ENCODE measurements at places on chromosomes 1 and 21.

- no peak overlapping the region for H3K4me3 ChIP-seq
- peak; percentile 76 for DNase-seq
Observed at GRCh38 chr1:204128964-204129896, 22.6 kb downstream of the ETNK2 start.

- no peaks in the 10 kb centered on the region for H3K27me3 ChIP-seq
- no peak for DNase-seq
- no peak overlapping the region for H3K27ac ChIP-seq
- no peaks in the 10 kb centered on the region for H3K4me1 ChIP-seq
Observed at GRCh38 chr1:6178751-6179563, 1.2 kb downstream of the CHD5 start.

DNA sequence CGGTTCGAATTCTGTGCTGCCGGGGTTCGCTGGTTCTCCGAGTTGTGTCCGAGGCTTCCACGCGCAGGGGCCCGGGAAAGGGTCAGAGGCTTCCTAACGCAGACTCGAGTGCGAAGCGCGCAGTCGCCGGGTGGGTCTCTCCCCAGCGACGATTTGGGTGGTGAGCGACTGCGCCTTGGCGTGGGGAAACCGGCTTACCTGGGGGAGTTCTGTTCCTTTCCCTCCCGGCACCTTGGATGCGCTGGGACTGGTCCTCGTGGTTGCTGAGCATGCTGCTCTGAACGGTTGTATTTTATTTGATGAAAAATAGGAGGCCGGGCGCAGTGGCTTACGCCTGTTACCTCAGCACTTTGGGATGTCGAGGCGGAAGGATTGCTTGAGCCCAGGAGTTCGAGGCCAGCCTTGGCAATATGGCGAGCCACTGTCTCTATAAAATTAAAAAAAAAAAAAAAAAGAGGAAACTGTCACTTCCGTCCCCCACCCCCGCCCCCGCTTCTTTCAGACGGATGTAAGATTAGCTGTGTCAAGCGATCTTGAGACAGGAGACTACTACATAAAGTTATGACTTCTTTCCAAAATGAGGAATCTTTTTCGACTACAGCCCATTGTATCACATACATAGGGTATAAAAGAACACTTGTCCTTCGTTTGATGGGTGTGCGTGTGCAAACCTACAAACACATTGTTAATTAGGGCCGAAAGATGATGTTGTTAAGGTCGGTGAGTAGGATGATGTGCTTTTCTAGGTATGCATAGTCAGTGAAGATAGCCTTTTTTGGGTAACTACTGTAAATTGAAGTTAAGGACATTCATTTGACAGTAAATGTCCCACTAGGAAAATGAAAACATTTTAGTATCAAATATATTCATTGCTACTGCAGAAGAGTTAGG lies at the start of gene CCDC18:
Gene CCDC18 (plus strand): TSS at position 2 of the 891 bp plus-strand sequence. CDS start 2,638 bp downstream, outside the sequence.
- H3K27me3 ChIP-seq, result no peaks in the 10 kb centered on the region
- no peaks in the 10 kb centered on the region for H3K4me1 ChIP-seq
- H3K36me3 ChIP-seq, result no peaks in the 10 kb centered on the region
- peak within 1 kb of the TSS; percentile 65 for H3K4me3 ChIP-seq

DNA sequence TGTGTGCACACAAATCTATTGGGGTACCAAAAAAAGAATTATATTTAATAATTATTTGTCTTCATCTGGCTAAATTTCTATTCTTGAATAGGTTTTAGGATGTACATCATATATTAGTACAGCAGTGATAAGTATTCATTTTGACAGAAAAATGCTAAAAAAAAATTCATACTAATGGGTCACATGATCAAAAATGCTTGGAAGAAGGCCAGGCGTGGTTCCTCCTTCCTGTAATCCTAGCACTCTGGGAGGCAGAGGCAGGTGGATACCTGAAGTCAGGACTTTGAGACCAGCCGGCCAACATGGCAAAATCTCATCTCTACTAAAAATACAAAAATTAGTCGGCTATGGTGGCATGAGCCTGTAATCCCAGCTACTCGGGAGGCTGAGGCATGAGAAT lies 26.9 kb upstream of the PTGFRN start:
- H3K27me3 ChIP-seq, result no peaks in the 10 kb centered on the region
- no peaks in the 10 kb centered on the region for H3K4me1 ChIP-seq
- H3K4me3 ChIP-seq, result no peak overlapping the region

DNA sequence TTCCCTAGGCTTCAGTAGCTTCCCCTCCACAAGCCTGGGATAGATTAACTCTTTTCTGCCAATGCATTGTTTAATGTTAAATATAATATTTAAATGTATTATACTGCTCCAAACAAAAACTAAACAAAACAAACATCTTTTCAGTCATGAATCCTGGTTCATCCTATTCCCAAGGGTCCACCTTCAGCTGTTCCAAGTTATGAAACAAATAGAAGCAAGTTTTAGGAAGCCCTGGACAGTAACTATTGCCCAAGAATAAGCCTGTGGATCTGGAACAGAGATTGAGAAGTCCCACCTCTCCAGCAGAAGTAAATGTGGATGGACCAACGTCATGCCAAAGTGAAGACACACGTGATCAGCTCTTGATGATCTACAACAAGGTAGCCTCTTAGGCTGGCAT lies 408.1 kb downstream of the SETD4 start:
- no peaks in the 10 kb centered on the region for H3K27me3 ChIP-seq
- no peak overlapping the region for H3K27ac ChIP-seq
- H3K4me3 ChIP-seq, result no peak overlapping the region
- H3K36me3 ChIP-seq, result no peaks in the 10 kb centered on the region

DNA sequence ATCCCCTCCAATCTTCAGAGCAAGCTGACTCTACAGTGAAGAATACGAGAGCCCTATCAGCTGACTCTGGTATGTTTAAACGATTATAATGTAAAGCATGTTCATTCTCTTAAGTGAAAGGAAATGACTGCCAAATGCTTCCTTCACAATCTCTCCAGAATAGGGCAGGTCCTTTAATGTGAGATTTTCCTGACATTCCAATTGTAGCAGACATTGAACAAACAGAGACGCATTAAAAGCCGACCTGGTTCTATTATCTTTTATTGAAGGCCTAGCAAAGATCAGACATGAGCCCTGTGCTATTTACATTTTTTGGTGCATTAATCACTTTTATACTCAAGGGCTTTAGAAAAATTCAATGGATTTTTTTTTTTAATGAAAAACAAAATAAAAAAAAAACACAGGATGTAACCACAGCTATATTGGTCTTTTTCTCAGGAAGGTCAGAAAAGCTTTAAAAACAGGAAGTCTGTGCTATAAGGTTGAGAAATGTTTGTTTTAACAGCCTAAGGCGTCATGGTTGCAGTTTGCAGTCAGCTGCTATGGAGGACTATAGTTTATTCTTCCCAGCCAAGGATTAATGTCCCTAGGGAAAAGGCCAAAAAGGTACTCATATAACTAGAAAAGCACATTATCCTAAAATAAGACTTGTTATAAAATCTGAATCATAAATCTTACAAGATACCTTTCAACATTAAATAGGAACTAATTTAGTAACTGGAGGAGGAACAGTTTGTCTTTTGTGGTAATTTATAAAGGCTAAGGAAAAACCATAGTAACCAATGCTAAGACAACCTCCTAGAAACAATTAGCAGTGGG lies 104.8 kb downstream of the RERE start:
- no peak for DNase-seq
- peak overlapping the region; percentile 41 for H3K4me3 ChIP-seq
- H3K27me3 ChIP-seq, result no peaks in the 10 kb centered on the region
- no peaks in the 10 kb centered on the region for H3K4me1 ChIP-seq

DNA sequence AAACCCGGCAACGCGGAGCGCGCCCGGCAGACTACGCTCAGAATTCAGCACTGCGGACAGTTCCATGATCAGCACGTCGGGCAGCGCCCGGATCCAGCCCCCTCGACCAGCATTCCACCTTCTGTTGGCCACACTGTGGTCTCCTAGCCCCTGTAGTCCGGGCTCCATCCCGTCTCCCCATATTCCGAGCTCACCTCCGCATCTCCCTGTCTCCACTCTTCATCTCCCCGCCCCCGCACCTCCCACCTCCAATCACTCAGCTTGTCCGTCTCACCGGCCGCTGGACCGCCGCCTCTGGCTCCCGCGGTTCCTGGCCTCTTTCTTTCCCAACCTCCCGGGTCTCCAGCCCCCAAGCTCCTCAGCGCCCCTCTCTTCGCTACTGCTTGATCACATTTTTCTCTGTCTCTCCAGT lies 500 bp downstream of the EPHA10 start:
- peaks cover 2% of the 10 kb centered on the region for H3K27me3 ChIP-seq
- no peak overlapping the region for H3K27ac ChIP-seq
- no peaks in the 10 kb centered on the region for H3K36me3 ChIP-seq
- H3K4me1 ChIP-seq, result no peaks in the 10 kb centered on the region
- no peak for DNase-seq

DNA sequence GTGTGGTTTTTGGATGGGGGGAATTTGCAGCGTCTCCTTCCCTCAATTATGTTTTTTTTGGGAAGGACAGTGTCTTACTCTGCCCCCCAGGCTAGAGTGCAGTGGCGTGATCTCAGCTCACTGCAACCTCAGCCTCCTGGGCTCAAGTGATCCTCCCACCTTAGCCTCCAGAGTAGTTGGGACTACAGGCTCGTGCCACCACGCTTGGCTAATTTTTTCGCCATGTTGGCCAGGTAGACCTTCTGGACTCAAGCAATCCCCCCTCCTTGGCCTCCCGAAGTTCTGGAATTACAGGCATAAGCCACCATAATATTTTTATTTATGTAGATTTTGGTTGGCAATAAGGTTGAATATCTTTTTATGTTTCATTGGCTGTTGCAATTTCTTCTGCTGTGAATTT lies 9.5 kb upstream of the PARP1 start:
- no peak overlapping the region for H3K27ac ChIP-seq
- no peak for DNase-seq
- no peak overlapping the region for H3K4me3 ChIP-seq
- H3K27me3 ChIP-seq, result no peaks in the 10 kb centered on the region
